Muscle of arm (tissue), 14 donors: ENCODE measurements at places on chromosomes 12 and 14. TPM values are rescaled to one million over a fixed set of nuclear protein-coding genes. Genes with fewer than 3 reads are reported as not detected.

P2RX7 gene
- polyA plus RNA-seq: 1.2 TPM

RASSF9 gene
- polyA plus RNA-seq: 3.0 TPM

ASCL1 gene
- not detected for polyA plus RNA-seq

MAX gene
- 33.3 TPM for polyA plus RNA-seq

HVCN1 gene
- polyA plus RNA-seq: 5.5 TPM

SIX6 gene
- not detected for polyA plus RNA-seq

KRT75 gene
- not detected for polyA plus RNA-seq

OVCH1 gene
- 0.78 TPM for polyA plus RNA-seq

AJUBA gene
- 167 TPM for polyA plus RNA-seq

ADAM20 gene
- 0.11 TPM for polyA plus RNA-seq

ZCCHC8 gene
- polyA plus RNA-seq: 37.4 TPM

GPR162 gene
- 11.1 TPM for polyA plus RNA-seq
